ENCODE measurements at places on chromosomes 2 and 18.

DNA sequence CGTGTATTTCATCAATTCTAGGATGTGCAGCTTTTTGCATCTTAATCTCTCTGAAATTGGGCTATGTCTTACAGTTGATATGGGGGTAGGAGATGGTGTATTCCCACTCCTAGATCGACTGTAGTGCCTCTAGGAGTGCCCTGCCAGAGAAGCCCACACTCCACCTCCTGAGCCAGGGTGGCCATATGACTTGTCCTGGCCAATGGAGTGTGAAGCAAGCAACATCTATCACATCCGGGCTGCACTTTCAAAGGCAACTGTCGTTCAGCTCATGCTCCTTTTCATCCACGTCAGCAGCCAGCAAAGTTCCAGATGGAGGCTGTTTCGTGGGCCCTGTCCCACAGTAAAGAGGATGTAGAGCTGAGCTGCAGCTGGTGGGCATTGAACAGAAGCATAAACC is 149.4 kb upstream of the SLC1A4 start:
- no peak for DNase-seq

- DNase-seq: no peak
These were observed 89.1 kb downstream of the COL6A3 start for GRCh38 chr2:237324837-237325236.

DNA sequence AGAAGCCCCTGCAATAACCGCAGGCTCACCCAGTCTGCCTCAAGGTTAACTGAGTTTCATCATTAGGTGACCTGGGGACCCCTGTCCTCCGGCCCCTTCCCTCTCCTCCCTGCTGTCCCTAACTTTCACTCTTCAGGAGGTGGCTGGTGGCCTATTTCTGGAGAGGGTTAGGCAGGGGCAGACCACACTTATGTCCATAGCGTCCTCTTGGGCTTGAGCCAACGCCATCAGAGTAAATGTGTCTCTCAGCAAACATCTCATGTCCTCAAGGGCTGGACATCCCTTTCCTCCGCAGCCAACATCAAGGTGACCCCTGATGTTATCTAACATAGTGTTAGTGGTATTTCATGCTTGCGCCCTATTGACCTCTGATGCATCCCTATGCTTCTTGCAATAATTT is 114.8 kb downstream of the BCL11A start:
- DNase-seq: no peak

DNA sequence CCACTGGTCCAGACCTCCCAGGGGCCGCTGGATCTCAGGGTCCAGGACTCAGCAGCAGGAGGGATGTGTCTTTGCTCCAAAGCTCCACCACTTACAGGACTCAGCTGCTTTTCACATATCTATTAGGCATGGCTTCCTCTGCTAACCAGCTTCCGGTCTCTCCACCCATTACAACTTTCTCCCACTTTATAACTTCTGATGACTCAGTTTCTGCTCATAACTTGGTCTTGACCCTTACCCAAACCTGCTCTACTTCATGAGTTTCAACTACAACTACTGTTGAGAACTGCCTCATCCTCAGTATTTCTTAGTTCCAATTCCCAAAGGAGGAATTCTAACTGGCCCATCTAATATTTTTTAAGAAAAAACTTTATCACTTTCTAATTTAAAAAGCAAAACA is 17.2 kb downstream of the SULT1C2 start:
- DNase-seq: no peak

DNA sequence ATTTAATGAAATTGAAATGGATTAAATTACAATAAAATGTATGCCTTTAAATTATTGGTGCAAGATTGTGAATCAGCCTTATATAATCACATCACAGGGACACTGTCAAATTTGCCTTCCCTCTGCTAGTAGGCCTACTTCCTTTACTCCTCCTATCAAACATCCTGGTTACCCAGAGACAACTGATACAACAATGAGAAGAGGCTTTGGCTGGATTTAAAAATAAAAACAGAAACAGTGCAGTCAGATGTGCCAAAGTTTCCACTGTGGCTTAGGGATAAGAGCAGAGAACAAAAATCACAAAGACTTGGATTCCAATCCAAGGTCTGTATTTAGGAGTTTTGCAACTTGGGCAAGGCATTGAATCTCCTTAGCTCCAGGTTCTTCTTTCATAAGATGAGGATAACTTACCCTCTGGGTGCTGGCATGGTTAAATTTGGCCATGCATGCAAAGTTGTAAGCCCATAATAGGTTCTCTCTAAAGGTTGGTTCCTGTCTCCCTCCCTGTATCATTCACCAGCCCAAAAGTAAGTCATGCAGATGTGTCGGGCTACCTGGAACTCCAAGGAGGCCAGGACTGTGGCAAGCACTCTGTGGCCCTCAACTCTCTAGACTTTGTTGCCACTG is 99.3 kb upstream of the LRATD1 start:
- DNase-seq: no peak

DNA sequence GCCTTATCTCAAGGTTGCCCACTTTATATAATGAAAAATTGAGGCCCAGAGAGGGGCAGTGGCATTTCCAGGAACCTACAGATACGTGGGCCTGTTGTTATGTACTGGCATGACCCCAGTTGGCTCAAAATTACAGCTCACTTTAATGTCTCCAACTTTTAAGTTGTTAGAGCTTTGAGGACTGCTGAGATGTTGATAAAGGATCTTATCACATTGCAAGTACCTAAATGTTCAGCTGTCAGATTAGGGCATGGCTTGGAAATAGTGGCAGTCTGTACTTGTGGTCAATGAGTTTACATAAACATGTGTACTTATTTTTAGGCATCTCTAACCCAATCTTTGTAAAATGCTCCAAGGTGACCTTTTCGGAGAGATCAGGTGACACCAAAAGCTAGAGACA is 14.6 kb downstream of the SLC4A5 start:
- DNase-seq: no peak

DNA sequence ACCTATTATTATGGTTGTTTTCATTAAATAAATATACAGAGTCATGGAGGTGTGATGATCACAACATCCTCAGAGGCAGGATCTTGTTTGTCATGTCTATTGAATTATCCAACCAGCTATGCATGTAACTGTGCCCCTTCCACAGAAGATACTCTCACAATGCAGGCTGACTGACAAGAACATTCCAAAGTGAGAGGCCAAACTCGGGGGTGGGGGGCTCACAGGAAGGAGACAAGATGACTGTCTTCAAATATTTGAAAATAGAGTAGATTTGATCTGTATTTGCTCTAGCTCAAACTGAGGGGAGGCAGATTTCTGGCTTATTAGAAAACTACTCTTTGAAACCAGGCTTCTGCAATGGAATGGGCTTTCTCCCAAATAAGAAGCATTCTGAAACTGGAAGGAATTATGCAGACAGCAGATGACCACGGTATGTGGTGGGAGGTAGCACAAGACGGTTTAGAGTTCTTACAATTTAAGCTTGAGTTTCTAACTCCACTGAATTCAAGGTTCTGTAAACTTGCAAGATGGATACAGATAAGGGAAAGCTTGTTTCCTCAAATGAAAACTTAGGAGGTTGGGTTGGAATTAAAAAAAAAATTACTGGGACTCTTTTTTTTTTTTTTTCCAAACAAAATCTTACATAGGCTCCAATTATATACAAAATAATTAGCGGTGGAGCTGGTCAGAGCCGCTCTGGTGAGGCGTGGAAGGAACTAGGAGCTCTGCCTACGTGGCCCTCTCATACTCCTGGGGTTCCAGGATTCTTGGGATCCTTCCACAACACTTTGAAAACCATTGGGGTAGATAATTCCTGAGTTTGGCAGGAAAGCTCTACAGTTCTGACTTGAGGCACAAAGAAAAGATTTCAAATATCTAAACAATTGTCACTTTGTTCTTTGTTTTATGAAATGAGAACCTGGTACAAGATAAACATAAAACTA is 79.3 kb downstream of the PLA2R1 start:
- DNase-seq: no peak

- DNase-seq: no peak
These were observed 175.1 kb upstream of the ERBB4 start for GRCh38 chr2:212713681-212714080.

DNA sequence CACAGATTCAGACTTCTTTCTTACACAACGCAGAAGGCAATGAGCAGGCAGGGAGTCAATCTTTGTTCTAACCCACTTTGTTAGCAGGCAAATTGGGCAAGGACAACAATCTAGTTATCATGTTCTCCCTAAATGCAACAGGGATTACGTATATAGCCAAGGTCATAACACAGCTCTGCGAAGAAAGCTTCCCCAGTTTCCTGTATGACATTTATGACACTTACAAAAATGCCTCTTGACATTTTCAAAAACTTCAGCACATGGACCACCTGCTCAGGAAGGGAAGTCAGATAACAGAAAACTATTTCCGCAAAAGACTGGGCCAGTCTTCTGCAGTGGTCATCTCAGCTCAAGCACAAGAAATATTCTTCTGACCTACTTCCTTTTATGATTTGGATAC is 106.1 kb downstream of the IRS1 start:
- DNase-seq: no peak

- no peak for DNase-seq
These were observed 62.9 kb downstream of the MTHFD2 start for GRCh38 chr2:74261204-74261864.

GRCh38 chr18:79460481-79461300 is 65.0 kb downstream of the NFATC1 start:
- DNase-seq: no peak

- no peak for DNase-seq
These were observed 189.6 kb downstream of the MYCN start for GRCh38 chr2:16129716-16130540.

GRCh38 chr2:112488201-112488600 is 6.2 kb downstream of the TTL start:
- DNase-seq: no peak

DNA sequence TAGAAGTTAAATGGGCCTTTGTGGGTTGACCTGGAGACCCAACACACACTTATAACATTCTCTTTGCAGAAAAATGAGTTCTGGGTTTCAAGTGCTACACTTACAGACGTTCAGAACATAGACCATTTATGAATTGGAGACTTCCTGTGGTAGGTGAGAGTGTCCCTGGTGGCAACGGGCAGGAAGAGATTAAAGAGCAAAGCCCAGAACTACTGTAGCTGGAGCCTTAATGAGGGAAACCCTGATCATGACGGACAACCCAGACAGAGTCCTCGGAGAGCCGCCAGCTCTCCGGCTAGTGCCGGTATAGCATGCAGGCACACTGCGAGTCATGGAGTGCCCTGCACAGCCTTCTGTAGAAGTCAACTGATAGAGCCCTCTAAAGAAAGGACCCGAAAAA is 44.5 kb upstream of the RMDN2 start:
- no peak for DNase-seq

GRCh38 chr2:46167924-46168323 is 129.3 kb upstream of the EPAS1 start:
- no peak for DNase-seq

DNA sequence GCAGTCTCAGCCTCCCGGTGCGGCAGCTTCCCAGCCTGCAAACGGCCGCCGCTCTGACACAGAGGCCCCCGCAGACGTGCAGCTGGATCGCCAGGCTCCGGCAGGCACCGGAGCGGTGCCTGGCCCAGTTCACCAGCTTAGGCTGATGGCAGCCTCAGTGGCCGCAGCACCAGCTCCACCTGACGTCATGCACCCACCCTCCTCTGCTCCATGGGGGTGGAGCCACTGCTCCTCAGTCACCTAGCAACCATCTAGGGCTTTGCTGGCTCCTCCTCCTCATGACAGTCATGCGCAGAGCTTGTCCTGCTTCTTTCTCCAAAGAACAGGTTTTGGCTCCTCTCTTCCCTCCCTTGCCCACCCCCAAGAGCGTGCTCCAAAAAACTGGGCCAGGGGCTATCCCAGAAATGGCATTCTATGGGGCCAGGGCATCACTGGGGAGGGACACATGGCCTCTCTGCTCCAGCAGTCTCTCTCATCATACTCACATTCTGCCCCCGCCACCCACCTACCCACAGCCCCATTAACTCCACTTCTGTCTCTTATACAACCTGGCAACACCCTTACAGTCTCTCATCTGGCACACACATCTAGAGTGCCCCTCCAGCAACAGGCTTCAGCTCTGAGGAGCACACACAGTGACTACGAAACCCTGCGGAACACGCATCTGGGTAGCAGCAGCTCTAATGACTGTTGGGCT is 5.5 kb downstream of the DCTN1 start:
- DNase-seq: no peak

- no peak for DNase-seq
These were observed 45.4 kb upstream of the RHOB start for GRCh38 chr2:20401489-20401835.

- DNase-seq: no peak
These were observed 753.6 kb upstream of the TMEFF2 start for GRCh38 chr2:192948316-192948715.

- DNase-seq: no peak
These were observed 257.0 kb downstream of the MREG start for GRCh38 chr2:215756346-215756730.

GRCh38 chr2:111883661-111884591 is at the start of gene ANAPC1:
TSS of gene ANAPC1 (minus strand) at chr2:111884193. CDS start at chr2:111880825, 3,368 bp downstream.
- DNase-seq: peak; percentile 76

DNA sequence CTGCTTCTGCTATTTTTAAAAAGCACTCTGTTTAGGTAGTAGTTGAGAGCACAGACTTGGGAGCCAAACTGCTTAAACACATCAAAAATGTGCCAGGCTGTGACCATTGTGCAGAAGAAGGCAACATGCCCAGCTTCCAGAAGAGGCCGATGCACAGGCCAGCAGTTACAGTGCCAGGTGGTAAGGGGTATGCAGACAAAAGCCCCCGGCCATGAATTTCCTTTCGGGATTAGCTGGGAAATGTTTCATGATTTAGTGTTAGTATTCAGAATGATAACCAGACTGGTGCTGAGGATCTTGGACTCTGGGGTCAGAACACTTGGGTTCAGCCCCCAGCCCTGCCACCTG is 40.0 kb upstream of the ATG16L1 start:
- no peak for DNase-seq

DNA sequence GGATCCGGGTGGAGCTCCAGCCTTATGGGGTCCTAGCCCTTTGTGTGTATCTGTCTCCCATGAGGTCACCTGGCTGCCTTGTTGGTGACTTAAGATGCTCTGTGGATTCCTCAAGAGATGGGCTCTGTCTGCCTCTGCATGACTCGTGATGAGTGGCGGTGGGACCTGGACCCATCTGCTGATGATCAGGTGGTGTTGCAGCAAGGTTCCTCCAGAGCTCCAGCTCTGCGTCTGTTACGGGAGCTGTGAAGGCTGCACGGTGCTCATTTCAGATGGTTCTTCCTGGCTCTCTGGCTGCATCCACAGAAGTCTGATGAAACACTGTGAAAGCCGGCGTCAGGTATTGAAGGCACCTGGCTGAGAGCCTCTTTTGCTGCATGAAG is 2.4 kb downstream of the AGAP1 start:
- DNase-seq: no peak

- no peak for DNase-seq
These were observed 1.1 kb upstream of the SEH1L start for GRCh38 chr18:12946549-12947284.

DNA sequence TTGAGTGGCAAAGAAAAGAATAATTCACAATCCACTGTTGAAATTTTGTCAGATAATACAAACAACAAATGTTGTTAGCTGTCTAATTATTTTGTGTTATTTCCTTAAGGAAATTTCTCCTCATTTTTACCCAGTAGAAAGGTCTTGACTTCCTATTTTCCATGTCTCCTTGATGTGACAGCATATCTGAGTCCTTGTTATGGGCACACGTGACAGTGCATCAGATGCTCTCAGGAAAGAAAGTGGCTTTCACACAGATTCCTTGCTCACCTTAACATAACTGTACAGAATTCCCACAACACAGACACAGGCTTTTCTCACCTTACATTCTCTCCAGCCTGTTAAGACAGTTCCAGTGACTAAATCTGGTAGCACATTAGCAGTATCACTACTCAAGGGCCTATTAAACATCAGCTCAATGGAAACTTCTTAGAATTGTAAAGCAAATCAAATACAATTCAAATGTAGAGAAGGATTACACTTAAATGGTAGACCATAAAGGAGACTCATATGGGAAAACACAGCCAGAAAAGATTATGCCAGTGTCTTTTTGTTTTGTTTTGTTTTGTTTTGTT is 30.2 kb upstream of the GPR55 start:
- DNase-seq: no peak

Data from stimulated activated CD8-positive, alpha-beta memory T cell treated with anti-CD3 and anti-CD28 coated beads, Interleukin-7, amount 100 ng/mL, for 48 hours (primary cell).